Hair follicular keratinocyte (primary cell): ENCODE measurements at places on chromosomes 13 and 19. TPM values are rescaled to one million over a fixed set of nuclear protein-coding genes. Genes with fewer than 3 reads are reported as not detected.

PDE4C gene
- not detected in 2 replicates for total RNA-seq

ZNF224 gene
- total RNA-seq = 9.2 and 11.9 TPM in 2 replicates

LGALS4 gene
- not detected in 2 replicates for total RNA-seq

FEM1A gene
- total RNA-seq = 13.7 and 18.5 TPM in 2 replicates

GNA15 gene
- 202 and 264 TPM in 2 replicates for total RNA-seq

SIGLEC8 gene
- not detected in 2 replicates for total RNA-seq

TARM1 gene
- total RNA-seq = not detected in 2 replicates
